Gastrocnemius medialis (tissue), 4 donors: ENCODE measurements at places on chromosomes 7 and 10. TPM values are rescaled to one million over a fixed set of nuclear protein-coding genes. Genes with fewer than 3 reads are reported as not detected.

GRCh38 chr10:43056568-43057011, 20.3 kb upstream of the RET start:
- DNase-seq: no peak

Gene KIAA1549
- 0.87 TPM for total RNA-seq

GRCh38 chr7:106063024-106063423, 49.1 kb downstream of the SYPL1 start:
- no peak for DNase-seq

- DNase-seq: no peak
Measured at GRCh38 chr10:31322647-31323046, 3.6 kb downstream of the ZEB1 start.

DNA sequence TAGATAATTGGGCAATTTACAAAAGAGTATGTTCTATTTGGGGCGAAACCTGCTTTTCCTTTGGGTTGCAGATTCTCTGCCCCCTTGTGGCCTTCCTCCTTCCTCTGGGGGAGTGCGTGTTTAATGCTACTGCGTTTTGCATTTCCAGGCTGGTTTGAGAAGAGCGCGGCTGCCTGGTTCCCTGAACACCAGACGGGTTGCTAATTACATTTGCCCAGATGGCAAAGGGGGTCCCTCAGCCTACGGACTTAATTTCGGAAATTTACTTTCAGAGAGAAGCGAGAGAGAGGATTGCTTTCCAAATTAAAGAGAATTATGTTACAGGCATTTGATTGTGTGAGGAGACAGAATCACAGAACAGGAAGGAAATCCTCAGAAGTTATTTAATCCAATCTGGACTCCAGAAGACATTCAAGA, 91.9 kb upstream of the JAZF1 start:
- DNase-seq: peak; percentile 3

DNA sequence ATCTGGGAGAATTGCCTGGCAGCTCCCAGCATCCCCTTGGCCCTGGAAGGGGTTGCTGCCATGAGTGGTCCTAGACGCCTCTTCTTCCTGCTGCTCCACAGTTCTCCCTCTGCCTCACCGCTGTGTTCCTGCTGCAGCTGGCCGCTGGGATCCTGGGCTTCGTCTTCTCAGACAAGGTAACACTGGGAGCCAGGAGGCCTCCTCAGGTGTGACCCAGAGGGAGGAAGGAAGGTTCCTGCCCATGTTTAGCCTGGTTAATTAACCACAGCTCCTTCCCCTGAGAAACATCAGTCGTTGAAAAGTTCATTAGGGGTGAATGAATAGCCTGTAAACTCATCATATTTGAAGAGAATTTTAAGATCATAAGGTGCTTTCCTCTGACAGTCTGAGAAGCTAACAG, 18.2 kb downstream of the TSPAN33 start:
- no peak for DNase-seq

DNA sequence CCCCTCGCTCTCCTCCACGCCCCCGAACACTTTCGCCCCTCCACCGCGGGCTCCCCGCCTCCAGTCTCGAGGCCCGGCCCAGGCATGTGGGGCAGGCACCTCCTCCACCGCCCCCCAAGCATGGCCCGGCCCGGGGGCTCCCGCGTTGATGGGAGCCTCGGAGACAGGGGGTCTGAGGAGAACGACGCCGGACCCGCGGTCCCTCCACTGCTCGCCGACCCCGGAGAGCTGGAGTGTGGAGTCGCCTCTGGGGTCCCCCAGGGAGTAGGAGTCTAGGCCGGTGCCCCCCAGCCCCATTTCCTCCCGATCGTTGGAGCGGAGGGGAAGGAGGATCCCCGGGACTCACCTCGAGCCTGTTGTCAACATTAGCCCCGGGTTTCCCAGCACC, 206 bp downstream of the UPF2 start:
- DNase-seq: no peak

- no peak for DNase-seq
Measured at GRCh38 chr10:22621726-22622125, 92.7 kb downstream of the PIP4K2A start.

DNA sequence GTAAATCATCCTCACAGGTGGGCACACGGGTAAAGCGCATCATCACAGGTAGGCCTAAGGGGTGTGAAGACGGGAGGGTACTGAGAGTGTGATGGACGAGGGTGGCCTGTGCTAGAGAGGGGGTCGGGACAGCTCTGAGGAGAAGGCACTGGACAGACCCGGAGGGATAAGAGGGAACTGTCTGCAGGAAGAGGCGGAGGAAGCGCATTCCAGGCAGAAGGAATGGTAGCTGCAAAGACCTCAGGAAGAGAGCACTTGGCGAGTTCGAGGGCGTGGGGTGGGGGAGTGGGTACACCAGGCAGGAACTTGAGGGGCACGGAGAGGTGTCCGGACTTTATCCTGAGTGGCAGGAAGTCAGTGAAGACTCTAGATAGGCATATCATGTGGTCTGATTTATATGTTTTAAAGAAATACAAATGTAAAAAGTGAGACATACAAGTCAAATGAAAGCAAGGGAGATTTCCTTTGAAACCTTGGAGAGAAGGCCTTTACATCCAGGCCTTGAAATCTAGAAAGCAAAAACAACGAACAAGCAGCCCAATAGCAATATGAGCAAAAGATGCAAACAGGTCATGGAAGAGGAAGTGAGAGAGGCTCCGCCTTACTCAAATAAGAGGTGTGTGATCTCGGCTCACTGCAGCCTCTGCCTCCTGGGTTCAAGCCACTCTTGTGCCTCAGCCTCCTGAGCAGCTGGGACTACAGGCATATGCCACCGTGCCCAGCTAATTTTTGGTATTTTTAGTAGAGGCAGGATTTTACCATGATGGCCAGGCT, 3.6 kb downstream of the LHPP start:
- no peak for DNase-seq

Gene ZNF107
- total RNA-seq: 0.68 TPM

GRCh38 chr10:72812415-72812752, 81.2 kb upstream of the OIT3 start:
- DNase-seq: no peak
